Stimulated activated CD8-positive, alpha-beta memory T cell treated with anti-CD3 and anti-CD28 coated beads, Interleukin-7, amount 100 ng/mL, for 1 hour (primary cell): ENCODE measurements at places on chromosomes 7 and 10.
A peak's percentile ranks its signal among the peaks of the same experiment; 100 is the strongest.

GRCh38 chr10:57898231-57898630 is 369.5 kb downstream of the IPMK start:
- DNase-seq, result no peak

- no peak for DNase-seq
Observed at GRCh38 chr10:536371-536925, 153.0 kb downstream of the DIP2C start.

DNA sequence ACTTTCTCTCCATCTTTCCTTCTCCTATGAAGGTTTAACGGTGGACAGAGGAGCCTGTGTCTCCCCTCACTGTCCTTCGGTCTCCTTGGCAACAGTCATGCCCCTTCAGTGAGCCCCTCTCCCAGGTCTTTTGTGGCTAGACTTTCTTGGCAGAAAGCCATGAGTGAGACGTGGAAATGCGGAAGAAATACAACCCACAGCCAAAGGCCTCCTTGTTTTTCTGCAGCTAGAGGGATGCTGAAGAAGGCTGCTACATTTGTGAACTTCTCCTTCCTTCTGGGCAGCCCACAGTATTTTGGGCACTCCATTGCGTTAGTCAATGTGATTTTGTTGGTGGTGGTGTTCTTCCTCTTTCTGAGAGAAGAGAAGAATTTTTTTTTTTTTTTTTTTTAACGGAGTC is 333.7 kb upstream of the PODXL start:
- no peak for DNase-seq

DNA sequence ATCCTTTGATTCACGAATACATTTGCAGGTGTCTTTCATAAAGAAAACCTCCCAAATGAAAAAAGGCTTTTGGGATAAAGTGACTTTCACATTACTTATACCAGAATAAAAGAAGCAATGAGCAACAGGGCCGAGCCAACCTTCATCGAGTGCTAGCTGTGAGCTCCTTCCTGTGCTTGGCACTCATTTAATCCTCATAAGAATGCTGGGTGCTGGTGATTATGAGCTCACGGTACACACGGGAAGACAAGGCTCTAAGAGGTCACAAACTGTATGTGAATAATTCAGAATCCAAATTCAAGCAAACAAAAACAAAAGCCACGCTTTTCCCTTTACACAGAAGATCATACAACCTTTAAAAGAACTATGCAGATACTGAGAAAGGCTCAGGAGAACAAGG is 156.2 kb downstream of the COBL start:
- no peak for DNase-seq

- no peak for DNase-seq
Observed at GRCh38 chr7:53446170-53446569, 410.7 kb downstream of the POM121L12 start.

GRCh38 chr10:4234661-4235060 is 449.7 kb upstream of the KLF6 start:
- DNase-seq, result peak; percentile 7

GRCh38 chr7:78124216-78124615 is 325.6 kb downstream of the PHTF2 start:
- no peak for DNase-seq

DNA sequence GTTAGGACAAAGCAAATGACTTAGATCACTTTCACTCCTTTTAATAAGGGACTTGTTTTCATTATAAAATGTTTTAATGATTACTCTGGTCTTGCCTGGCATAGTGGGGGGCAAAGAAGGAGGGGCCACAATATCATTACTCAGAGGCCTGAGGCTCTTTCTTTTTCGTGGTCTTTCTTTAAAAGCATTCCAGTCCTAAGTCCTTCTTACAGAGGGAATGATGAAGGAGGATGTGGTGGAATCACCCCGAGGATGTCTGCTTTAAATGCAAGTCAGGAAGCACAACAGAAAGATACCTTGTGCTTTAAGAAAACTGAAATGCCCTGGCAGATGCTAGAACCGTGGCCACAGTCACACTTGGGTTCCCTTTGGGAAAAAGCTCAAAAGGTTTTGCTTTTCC is 379.1 kb downstream of the INHBA start:
- no peak for DNase-seq

GRCh38 chr10:8224591-8224990 is 170.1 kb downstream of the GATA3 start:
- no peak for DNase-seq

- DNase-seq, result no peak
Observed at GRCh38 chr7:155222061-155222460, 75.6 kb upstream of the INSIG1 start.

- no peak for DNase-seq
Observed at GRCh38 chr10:29598851-29599311, 35.9 kb downstream of the SVIL start.

GRCh38 chr10:123618224-123618623 is 47.9 kb upstream of the GPR26 start:
- no peak for DNase-seq

DNA sequence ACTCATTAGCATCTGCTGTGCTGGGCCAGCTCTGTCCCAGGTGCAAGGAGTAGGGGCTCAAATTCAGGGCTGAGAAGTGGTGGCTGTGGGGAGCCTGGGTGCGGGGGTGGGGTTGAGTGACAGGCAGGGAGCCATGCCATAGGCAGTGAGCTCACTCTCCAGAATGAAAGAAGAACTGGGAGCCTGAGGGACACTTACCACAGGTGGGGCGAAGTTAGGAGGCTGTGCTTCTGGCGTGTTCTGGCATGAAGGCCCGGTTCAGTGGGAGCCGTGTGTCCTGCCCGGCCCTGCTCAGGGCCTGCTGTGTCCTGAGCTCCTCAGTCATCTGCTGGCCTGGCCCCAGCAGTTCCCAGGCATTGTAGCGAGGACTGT is 62.5 kb downstream of the MKI67 start:
- DNase-seq, result no peak

- DNase-seq, result no peak
Observed at GRCh38 chr7:42241424-42241823, 4.4 kb upstream of the GLI3 start.

- DNase-seq, result no peak
Observed at GRCh38 chr7:24283897-24284698, at the start of gene NPY. Gene NPY, plus strand, starts transcription at chr7:24284190. Its CDS starts 1,051 bp downstream, at chr7:24285241.

- DNase-seq, result no peak
Observed at GRCh38 chr7:156941393-156942182, 7.9 kb upstream of the NOM1 start.

DNA sequence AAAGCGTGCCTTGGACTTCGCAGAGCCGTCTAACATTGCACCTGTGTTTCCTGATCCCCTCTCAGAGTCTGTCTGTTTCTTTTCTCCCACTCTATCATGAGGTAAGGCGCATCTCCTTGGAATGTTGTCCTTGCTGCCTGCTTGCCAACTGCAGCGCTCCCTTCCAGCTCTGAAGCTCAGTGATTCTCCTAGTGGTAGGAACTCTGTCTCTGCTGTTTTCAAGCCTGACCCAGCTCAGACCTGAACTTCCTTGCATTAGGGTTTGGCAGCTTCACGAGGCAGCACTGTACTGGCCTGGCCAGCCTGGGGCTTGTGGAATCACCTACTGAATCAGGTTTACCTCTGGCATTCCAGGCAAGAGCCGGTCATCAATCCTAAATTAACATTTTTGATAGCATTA is 123.9 kb downstream of the CREB5 start:
- no peak for DNase-seq

GRCh38 chr10:25828475-25828874 is 105.6 kb upstream of the MYO3A start:
- DNase-seq, result no peak

GRCh38 chr7:151410405-151411390 is 860 bp upstream of the WDR86 start:
- DNase-seq, result no peak

DNA sequence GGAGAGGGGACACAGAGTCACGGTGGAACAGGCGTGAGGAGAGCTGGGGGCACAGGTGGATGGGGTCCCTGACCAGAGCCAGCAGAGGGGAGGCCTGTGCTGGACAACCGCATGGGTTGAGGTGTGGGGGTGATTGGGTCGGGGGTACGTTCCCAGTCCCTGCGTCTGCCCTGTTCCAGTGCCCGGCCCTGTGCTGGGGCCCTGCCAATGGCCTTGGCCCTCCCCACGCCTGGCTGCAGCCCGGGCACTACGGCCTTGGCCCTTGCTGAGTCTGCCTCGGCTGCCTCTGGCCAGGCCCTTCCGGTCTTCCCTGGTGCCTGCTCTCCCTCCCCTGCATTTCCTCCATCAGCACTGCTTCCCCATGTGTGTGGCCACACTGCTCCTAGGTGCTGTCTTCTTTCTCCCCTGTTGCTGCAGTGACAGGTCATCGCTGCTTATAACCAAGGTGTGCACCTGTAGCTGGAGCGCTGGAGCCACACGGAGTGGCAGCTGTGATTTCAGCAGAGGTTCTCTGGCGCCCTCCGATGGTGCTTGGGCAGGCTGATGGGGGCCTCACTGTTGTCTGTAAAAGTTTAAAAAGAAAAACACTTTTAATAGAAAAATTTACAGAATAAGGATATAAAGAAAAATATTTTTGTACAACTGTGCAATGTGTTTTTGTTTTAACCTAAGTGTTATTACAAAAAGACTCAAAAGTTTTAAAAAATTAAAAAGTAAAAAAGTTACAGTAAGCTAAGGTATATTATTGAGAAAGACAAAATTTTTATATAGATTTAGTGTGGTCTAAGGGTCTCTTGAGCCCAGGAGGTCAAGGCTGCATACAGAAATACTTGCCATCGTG is 45.2 kb upstream of the BHLHA15 start:
- DNase-seq, result no peak

DNA sequence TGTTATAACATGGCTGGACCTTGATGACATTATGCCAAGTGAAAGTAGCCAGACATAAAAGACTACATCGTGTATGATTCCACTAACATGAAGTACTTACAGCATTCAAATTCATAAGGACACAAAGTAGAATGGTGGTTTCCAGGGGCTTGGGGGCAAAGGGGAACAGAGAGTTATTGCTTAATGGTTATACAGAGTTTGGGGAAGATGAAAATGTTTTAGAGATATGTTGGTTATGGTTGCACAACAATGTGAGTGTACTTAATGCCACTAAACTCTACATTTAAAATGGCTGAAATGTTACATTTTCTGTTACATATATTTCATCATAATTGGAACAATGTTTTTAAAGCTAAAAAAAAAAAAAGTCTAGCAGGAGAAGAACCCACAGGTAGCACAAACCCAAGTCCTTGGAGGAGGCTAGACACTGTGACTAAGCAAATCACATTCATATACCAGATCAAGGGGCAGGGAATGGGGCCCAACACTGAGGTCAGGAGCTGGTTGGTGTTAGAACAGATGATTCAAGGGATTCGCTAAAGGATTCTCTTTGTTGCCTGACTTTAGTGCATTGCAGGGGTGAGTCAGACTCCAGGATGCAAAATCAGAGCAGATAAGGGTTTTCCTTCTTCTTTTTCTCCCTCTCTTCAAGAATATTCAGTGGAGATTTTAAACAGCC is 25.1 kb upstream of the AOAH start:
- no peak for DNase-seq

DNA sequence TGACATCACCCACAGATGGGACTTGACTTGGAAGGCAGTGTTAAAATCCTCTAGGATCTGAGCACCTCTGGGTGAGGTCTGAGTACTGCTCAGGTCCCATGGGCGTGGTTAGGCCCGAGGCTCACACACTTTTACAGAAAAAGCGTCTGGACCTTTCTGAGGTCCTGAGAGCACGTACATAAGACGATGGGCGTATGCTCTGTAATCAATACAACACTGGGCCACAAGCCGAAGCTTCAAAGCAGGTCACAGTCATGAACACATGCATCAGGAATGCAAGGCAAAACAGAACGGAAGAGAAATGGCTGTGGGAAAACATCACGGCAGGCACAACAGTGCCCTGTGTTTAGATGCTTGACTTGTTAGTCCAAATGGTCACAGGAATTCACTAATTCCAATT is 112.2 kb downstream of the LARP4B start:
- DNase-seq, result no peak

- no peak for DNase-seq
Observed at GRCh38 chr10:69014171-69014570, 25.6 kb downstream of the KIFBP start.

DNA sequence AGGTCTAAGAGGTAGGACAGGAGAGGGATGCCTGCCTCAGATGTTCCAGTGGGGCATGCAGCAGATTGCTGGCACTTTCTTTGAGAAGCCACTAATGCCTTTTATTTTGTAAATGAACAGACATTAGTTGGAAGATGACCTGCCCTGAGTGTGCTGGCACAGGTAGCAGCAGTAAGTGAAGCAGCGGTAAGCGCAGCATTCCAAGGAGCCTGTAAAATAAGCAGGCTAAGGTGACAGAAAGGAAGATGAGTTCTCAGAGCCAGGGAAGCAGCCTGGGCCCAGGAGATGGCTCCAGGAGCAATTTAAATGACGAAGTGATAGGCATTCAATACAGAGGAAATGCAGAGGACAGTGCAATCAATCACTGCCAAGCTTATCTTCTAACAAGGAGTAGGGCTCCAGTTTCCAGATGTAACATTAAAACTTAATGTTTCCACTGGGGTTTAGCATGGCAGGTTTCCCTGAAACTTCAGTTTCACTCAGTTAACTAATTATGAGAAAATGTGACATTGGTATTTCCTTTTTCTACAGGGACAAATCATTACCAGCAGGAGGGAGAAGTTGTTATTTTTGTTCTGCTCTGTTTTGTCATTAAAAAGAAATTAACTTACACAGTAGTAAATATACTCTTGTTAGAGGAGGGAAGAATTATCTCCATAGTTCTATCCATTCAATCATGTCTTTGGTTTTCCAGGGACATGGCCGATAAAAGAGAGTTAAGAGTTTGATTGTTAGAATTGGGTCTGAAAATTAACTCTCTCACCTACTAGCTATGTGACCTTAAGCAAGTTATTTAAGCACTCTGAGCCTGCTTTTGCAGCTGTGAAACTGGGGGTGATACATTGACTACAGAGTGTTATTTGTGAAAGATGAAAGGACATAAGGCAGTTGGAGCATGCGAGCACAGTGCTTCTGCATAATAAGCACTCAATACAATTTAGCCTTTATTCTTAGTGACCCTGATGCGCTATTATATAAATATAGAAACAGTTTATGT is 96.6 kb upstream of the PTN start:
- no peak for DNase-seq

- DNase-seq, result no peak
Observed at GRCh38 chr10:60043561-60044241, 137.3 kb upstream of the CCDC6 start.

DNA sequence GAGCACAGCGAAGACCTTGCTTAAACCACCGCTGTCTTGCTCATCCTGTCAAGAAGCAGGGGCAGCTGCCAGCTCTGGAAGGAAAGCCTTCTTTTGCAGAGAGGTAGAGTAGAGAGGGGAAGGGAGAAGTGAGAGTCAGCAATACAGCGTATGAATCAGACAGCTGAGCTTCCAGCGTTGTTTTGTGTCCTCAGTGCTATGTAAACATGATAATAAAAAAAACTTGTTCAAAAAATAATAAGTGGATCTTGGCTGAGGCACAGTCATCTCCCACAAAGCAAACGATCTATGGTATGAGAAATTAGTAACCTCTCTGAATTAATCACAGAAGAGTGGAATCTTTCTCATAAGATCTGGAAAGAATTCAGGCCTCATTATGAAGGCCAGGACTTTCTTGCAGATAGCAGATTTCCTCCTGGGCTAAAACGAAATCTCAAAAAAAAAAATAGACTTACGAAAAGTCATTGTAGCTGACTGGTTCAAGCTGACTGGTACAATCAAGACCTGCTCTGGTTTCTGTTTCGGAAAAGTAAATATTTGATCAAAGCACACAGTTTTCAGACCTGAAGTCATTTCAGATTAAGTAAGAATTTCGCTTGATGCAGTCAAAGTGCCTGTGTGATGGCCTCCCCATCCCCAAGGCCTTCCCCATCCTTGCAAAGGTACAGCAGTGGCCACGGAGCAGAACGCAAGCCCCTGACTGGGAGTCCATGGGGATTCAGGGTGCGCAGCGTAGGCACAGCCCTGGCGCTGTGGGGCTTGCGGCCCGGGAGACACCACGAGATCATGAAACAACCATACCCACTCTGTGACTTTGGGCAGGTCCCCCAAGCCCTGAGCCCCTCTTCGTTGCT is 29.4 kb downstream of the CHST15 start:
- DNase-seq, result no peak
